K562 (cell line): ENCODE measurements at places on chromosomes 16 and 17. TPM values are rescaled to one million over a fixed set of nuclear protein-coding genes. Genes with fewer than 3 reads are reported as not detected.

DNA sequence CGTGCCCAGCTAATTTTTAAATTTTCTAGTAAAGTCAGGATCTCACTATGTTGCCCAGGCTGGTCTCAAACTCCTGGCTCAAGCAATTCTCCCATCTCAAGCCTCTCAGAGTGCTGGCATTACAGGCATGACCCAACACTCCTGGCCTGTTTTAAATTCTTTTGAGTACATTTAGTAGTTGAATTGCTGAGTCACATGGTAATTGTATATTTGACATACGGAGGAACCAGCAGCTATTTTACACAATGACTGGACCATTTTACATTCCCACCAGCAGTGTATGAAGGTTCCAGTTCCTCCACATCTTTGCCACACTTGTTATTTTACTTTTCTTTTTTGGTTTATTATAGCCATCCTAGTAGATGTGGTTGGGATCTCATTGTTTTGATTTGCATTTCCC is 43.6 kb downstream of the RHOT1 start:
- no peak for DNase-seq

- no peak for DNase-seq
Observed at GRCh38 chr17:40562838-40563219, 2.4 kb downstream of the CCR7 start.

- no peak for DNase-seq
Observed at GRCh38 chr17:79295307-79295706, 220.7 kb downstream of the ENGASE start.

DNA sequence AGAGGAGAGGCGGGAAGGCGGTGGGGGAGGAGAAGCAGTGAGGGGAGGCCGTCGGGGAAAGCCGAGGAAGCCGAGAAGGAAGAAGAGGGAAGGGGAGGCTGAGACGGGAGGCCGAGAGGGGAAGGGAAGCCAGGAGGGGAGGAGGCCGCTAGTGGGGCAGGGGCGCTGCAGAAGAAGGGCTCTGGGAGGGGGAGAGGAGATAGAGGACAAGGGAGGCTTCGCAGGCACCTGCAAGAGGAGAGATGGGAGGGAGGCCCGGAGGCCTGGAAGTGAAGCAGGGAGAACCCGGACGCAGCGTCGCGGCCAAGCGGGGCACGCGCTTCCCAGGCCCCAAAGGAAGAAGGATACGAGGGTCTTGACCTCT is 2.3 kb downstream of the C17orf58 start:
- DNase-seq, result peak; percentile 65

- DNase-seq, result no peak
Observed at GRCh38 chr17:79864617-79865250, 25.5 kb upstream of the CBX4 start.

- DNase-seq, result peak; percentile 58
Observed at GRCh38 chr17:67359960-67360791, 6.2 kb downstream of the PSMD12 start.

DNA sequence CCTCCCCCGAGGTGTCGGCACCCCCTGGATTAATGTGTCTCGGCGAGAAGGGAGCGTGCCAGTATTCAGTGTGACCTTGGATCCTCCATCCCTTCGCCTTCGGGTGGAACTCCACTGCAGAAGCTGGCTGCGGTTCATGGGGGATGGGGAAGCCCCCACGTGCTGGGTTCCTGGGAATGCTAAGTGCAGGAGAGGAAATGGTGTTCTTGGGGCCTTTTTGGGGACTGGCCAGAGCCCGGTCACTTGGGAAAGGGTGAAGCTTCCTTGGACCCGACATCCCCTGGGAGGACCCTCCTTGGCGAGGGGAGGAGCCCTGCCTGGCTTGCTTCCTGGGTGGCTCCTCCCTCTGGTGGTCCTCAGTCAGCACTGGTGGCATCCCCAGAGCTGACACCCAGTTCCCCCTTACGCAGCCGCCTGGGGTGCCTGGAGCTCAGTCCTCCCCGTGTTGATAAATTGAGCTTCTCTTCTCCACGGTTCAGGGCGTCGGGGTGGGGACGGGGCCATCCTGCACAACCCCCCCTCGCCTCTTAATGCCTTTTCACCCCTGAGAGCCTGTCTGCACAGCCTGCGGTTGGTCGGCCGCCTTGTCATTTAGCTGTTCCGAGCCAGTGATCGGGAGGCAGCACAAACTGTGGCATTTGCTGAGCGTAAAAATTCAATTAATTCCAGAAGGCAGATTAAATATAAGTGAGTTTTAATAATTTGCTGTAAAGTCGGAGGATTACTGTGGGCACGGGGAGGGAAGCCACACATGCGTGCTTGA is 30.7 kb upstream of the GSE1 start:
- no peak for DNase-seq

DNA sequence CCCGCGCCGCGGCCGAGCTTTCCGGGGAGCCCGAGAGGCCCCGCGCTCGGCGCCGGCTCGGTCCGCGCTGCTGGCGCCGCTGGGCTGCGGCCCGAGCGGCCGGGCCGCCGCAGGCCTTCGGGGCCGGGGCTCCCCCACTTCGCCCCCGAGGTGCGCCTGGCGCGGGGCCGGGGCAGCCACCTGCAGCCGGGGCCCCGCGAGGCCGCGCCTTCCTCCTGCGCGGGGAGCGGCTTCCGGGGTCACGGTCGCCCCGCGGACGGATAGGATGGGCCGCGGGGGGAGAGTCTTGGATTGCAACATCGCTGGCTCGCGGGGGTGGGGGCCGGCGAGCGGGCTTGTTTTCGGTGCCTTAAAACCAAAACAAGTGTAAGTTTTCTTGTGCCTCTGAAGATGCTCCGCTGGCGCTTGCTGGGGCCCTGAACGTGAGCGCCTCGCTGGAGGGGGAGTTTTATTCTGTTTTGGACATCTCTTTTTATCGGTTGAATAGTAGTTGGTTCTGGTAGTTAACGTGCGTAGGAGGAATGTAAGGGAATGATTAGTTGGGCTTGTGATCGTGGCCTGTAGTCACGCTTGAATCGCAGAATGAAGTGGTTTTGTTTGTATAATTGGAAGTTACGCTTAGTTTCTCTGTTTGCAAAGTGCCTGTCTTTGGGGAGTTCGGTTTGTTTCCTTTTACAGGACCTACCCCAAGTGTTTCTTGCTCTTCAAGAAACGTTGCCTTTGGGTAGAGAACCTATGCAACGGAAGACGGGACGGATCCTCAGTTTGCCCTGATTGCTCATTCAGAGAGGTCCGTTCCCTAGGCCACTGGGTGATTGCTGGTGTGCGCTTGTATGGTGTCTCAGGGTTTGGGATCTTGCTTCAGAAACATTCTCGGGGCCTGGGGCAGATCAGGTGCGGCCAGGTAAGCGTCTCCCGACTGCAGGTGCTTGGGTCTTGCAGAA is 724 bp downstream of the UBE2I start:
- DNase-seq, result peak; percentile 65

- DNase-seq, result no peak
Observed at GRCh38 chr16:46568472-46569230, 52.5 kb downstream of the SHCBP1 start.

GRCh38 chr16:11313493-11314308 is 31.6 kb upstream of the RMI2 start:
- no peak for DNase-seq

DNA sequence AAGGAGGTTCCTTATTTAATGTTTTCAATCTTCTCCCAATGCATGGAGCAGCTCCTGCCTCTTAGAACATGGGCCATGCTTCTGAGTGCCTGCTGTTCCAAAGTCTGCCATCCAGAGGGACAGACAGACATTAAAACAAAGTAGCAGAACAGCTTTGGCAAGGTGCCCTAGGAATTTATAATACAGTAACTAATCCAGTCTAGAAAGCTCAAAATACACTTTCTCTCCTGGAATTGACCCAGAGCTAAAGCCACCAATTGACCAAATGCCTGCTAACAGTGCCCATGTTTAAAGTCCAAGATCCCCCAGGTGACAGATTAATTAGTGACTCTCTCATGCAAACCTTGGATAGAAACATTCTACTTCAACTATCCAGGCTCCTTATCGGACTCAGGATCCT is 11.1 kb upstream of the CHRNE start:
- no peak for DNase-seq

DNA sequence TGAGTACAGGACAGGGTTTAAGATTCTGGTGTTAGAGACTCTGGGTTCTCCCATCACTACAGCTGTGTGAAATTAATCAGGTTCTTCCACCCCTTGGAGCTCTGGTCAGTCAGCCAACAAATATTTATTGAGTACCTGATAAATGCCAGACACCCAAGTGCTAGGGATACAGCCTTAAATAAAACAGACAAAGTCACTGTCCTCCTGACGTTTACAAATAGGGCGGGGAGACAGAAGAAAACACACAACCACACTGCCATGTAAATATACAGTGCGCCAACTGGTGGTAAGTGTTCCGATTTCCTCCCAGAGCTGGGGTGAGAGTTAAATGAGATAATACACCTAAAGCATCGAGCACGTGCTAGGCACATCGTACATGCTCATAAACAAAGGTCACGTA is 121.0 kb downstream of the COPRS start:
- DNase-seq, result no peak

- no peak for DNase-seq
Observed at GRCh38 chr17:21676281-21677111, 15.8 kb upstream of the KCNJ18 start.

- DNase-seq, result no peak
Observed at GRCh38 chr17:69710926-69711325, 296.4 kb downstream of the MAP2K6 start.

DNA sequence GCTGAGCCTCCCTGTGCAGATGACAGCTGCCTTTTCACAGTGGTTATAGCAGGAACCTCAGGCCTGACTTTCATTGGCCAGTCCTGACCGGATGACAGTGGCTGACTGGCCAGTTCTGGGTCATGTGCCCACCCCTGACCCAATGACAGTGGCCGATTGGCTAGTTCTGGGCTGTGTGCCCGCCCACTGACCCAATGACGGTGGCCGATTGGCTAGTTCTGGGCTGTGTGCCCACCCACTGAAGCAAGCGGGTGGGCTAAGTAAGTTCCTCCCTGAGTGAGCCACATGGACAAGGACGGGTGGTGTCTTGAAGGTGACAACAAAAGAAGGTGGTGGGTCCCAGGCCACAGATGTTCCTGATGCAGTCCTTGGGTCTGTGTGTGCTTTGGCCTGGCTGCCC is 9.5 kb downstream of the DEF8 start:
- DNase-seq, result peak; percentile 70

Gene PIMREG
- 15.4 and 16.7 TPM in 2 replicates for polyA plus RNA-seq

Gene SLFN14
- polyA plus RNA-seq, result 2.6 and 3.1 TPM in 2 replicates

Gene C17orf113
- polyA plus RNA-seq, result 0.38 and 0.71 TPM in 2 replicates

Gene PRAC2
- not detected in 2 replicates for polyA plus RNA-seq

Gene CDK3
- 8.2 and 10.6 TPM in 2 replicates for polyA plus RNA-seq

Gene KRT23
- polyA plus RNA-seq, result not detected in 2 replicates

Gene CFAP119
- polyA plus RNA-seq, result 33.7 and 38.2 TPM in 2 replicates

Gene IGFBP4
- 37.5 and 43.5 TPM in 2 replicates for polyA plus RNA-seq

Gene CD7
- not detected in 2 replicates for polyA plus RNA-seq

Gene CLEC3A
- not detected in 2 replicates for polyA plus RNA-seq
